ENCODE measurements at places on chromosomes 5 and 9. TPM values are rescaled to one million over a fixed set of nuclear protein-coding genes. Genes with fewer than 3 reads are reported as not detected.

DNA sequence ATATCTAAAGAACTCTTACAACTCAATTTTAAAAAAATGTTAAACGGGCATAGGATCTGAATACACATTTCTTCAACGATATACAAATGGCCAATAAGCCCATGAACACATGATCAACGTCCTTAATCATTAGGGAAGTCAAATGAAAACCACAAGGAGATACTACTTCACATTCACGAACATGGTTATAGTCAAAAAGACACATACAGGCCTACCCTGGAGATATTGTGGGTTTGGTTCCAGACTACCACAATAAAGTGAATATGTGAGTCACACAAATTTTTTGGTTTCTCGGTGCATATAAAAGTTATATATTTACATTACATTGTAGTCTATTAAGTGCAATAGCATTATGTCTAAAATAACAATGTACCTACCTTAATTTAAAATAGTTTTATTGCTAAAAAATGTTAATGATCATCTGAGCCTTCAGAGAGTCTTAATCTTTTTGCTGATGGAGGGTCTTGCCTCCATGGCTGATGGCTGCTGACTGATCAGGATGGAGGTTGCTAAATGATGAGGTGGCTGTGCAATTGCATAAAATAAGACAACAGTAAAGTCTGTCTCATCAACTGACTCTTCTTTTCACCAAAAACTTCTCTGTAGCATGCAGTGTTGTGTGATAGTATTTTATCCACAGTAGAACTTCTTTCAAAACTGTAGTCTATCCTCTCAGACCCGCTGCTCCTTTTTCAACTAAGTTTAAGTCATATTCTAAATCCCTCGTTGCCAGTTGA is 15.1 kb downstream of the AK3 start:
- no peak for DNase-seq

- peak; percentile 68 for DNase-seq
Observed at GRCh38 chr5:75566710-75567309, 44.4 kb upstream of the ANKDD1B start.

IL13 gene
- 6.5 TPM for total RNA-seq

DNA sequence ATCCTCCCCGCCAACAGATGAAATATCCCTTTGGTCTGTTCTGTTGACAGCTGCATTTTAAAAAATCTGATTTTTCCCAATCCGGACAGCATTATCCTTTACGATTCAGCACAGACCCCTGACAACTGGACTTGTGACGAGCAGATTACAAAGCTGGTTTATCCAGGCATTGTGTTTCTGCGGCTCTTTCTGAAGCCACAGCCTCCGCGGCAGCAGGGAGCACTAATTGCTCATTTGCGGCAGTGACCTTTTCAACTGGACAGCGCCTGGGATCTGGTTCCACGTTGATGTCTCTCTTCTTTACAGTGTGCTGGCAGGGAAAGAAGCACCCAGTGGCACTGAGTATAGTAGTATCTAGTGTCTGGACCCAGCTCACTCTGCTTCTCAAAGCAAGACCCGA is 351.2 kb downstream of the ZNF608 start:
- no peak for DNase-seq

- no peak for DNase-seq
Observed at GRCh38 chr5:174148721-174149120, 103.2 kb downstream of the NSG2 start.

HACD4 gene
- total RNA-seq, result 4.1 TPM

GRCh38 chr5:159971038-159971437 is 37.9 kb upstream of the TTC1 start:
- no peak for DNase-seq

DNA sequence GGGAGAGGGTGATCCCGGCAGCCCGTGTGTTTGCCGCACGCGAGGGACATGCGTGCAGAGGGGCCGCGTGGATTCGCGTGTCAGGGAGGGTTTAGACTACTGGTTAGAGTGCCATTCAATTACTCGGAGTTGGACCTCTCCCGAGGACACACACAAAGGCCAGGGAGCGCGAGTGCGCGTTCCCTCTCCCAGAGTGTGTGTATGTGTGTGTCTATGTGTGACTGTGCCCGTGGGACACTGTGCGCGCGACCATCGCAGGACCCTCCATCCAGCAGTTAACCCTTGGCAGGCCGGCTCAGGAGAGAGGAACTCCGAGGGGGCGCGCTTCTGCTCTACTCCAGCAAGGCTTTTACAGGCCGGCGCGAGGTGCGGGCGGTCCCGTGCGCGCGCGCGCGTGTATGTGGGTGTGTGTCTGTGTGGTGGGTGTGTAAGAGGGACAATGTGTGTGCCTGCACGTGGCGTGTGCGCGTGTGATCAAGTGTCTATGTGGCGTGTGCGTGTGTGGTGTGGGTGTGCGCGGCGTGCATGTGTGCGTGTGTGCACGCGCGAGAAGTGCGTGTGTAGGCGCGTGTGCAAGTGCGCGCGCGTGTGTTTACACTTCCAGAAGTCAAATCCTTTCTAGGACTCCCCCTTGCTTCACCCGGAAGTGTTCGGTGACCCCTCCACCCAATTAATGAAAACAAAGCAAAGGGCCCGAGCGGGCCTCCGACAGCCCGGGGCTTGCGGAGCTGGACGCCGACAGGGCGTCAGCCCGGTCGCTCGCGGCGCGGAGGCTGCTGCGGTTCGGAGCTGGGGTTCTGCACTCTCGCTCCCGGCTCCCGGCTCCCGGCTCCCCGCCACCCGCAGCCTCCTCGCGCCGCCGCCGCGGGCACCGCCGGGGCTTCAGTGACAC is 75.3 kb upstream of the TBCA start:
- no peak for DNase-seq

CCDC192 gene
- total RNA-seq, result not detected

- peak; percentile 20 for DNase-seq
Observed at GRCh38 chr9:78238046-78239038, 2.5 kb downstream of the CEP78 start.

OR13D1 gene
- not detected for total RNA-seq

All from activated CD8-positive, alpha-beta T cell treated with anti-CD3 and anti-CD28 coated beads for 36 hours (primary cell).